ENCODE measurements at places on chromosomes 7 and 10.

GRCh38 chr10:24857031-24857725, 95.2 kb downstream of the PRTFDC1 start:
- no peak for DNase-seq

DNA sequence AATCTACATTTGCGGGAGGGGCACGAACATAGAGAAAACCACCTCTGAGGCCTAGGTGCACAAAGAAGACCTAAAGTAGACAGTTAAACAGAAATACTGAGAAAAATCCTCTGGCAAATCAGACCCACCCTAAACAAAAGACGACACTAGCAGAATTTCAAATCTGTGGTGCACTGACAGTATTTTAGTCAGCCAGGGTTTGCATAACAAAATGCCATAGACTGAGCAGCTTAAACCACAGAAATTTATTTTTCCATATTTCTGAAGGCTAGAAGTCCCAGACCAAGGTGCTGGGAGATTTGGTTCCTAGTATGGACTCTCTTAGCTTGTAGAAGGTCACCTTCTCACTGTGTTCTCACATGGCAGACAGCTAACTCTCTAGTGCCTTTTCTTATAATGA, 26.3 kb downstream of the IPMK start:
- no peak for DNase-seq

DNA sequence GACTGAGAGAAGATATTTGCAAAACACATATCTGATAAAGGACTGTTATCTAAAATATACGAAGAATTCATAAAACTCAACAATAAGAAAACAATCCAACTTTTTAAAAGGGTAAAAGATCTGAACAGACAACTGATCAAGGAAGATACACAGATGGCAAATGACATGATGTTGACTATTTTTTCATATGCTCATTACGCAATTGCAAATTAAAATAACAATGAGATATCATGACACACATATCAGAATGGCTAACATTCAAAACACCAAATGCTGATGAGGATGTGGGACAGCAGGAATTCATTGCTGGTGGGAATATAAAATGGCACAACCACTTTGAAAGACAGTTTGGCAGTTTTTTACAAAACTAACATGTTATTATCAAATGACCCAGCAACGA, 8.9 kb downstream of the DENND11 start:
- DNase-seq: no peak

- DNase-seq: no peak
Measured at GRCh38 chr10:96500519-96500918, 13.2 kb downstream of the TLL2 start.

DNA sequence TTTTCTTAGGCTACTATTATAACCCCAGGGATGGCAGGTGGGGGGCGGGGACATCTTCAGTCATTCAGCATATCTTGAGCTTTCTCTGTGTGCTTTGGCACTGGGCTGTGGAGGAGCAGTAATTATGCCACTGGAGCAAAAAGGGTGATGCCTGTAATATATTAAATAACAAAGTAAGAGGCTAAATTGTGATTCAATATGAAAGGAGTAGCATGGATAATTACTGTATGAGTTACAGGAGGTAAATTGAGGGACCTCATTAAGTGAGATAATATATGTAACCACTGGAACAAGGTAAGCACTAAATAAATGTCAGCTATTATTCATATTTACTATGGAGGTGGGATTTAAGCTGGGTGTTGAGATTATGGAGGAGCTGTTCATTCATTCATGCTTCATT, 3.3 kb upstream of the STN1 start:
- no peak for DNase-seq

DNA sequence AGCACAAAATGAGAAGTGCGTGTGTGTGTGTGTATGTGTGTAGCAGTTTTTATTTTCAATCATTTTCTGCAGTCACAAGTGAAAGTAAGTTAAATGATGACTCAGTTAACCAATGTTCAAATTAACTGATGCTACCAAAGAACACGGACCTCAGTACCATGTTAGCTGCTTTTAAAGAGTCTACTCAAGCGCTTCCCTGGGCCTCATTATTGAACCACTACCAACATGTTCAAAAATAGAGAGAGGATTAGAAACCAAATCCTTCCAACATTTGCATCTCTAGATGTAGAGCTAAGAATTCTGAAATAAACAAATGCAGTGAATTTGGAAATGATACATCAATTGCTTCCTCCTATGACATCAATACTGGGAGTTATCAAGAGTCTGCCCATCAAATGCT, at the start of gene TAS2R39:
Gene TAS2R39 (plus strand): TSS at position 396 of the 400 bp plus-strand sequence. CDS start 0 bp downstream, at position 396.
- no peak for DNase-seq

Measured in activated CD8-positive, alpha-beta memory T cell treated with anti-CD3 and anti-CD28 coated beads for 24 hours (primary cell).